ENCODE measurements at places on chromosomes 7 and 10.

- DNase-seq = no peak
These were observed 707.4 kb upstream of the NRP1 start for GRCh38 chr10:34041871-34042270.

DNA sequence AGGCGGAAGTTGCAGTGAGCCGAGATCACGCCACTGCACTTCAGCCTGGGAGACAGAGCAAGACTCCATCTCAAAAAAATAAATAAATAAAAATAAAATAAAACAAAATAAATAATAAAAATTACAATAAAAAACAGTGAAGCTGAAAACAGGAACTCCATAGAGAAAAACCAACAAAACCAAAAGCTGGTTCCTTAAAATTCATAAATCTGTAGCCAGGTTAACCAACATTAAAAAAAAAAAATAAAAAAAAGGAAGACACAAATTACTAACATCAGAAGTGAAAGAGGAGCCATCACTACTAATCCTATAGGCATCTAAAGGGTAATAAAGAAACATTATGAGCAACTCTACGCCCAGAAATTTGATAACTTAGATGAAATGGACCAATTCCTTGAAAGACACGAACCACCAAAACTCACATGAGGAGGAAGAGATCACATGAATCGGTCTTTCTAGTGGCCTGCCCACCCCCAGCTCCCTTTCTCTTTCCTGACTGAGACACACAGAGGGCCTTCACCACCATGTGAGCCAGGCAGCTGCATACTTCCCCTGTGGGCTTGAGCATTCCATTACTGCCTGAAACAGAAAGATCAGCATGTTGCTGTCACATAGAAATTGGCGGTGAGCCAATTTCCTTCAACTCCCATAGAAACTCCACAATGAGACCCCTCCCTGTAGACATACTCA is 208.7 kb downstream of the MAD1L1 start:
- no peak for DNase-seq

DNA sequence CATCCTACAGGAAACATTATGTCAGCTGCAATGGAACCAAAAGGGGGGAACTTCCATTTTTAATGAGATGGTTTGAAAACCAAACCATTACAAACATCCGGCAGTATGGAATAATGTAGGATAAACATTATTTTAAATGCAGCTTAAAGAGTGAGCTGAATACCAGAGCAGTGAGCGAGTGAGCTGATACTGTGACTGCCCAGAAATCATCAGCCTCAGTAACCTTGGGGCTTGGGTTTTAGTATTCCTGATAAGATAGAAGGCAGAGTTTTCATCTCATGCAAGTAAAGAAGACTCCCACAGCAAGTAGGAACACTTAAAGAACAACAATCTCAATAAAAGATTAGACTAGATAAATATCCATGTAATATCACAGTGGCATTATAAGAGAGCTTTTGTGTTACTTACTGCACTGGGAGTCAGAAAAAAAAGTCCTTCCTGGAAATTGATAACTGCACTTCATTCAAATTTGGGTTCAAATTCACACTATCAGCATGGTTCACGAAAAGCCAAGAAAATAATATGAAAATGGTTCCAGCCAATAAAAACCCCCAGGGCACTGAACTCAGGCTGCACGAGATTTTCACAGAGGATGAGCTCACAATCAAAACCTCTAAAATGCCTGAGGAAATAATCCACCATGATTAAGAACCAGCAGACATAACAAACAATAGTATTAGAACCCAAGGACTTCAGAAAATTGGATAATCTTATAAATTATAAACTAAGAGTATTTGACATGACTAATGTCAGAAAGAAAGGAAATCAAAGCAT is 115.7 kb downstream of the MTPAP start:
- no peak for DNase-seq

DNA sequence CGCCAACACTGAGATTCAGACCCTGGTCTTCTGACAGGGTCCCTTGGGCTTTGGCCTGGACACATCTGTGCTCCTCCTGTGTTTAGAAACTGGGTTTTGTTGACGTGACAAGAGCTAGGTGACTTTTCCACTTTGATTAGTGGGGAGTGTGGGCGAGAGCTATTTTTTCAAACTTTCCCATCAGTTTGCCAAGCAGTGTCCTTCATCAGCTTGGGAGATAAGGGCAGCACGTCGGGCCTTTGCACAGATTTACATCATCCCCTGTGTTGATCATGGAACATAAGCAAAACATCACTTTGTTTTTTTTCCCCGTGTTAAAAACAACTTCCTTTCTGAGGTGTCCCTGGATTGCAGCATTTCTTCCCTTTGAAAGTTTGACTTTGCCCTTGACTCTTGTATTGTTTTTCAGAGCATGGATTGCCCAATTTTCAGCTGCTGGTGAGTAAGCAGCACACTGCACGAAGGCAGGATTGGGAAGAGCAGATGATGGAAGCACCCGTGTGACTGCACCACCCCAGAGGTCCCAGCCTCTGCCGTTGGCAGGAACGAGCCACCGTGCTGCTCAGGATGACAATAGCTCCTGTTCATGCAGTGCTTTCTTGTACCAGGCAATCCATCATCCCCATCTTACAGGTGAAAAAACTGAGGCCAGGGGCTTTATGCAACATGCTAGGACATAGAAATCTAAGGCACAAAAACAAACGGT is 6.4 kb upstream of the IGFBP1 start:
- no peak for DNase-seq

DNA sequence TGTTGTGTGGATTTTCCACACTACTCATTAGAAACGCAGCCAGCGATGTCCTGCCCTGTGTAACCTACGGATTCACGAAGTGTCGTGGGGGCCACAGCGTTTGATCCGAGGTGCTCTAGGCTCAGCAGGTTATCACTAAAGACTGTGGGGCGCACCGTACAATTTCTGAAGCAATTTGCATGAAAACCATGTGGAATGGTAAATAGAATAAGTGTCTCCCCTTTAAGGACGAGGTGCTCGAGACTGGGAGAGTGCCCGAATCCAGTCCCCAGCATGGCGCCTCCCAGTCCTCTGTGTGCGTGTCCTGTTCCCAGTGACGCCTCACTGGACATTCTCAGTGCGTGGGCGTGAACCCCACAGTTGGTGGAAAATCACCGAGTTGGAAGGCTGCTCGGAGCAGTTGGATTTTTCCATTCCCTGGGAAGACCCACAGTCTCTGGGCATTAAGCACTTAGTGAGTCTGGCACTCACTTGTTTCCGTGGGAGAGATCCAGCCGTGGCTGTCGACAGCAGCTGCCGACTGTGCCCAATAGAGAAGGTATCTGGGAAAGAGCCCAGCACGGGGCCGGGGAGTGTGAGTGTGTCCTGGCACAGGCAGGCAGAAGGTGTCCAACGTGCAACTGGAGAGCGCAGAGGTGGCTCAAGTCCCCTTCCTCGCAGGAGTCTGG is 37.0 kb downstream of the PFKP start:
- DNase-seq = no peak

DNA sequence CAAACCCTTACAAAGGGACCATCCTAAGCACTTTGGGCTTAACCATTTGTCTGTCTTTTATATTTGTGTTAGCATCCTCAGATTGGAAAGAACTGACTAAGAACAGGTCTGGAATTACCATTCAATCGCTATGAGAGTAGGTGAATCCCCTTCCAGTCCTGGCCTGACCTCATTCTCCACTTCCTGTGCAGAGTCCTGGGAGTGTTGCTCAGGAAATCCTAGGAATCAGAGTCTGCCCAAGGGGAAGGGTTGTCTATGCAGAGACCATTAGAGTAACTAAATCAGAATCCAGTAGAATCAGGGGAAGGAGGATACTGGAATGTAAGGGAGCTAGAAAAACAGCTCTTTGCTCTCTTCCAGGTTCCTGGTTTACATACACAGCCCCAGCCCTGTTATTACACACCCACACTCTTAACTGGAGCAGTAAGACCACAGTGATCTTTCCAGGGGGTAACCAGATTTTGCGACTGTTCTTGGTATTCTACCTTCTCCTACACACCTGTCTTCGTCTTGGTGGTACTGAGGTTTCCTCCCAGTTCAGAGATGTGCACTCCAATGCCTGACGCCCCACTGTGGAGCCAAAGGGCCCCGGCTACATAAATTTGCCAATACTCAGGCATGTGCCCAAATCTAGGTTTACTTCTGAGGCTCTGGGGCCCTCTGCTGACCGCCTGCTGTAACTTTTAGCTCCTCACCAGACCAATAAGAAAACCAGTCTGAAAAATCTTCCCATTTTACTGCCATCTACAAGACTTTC is 103.7 kb downstream of the RNF216 start:
- no peak for DNase-seq

Data from left kidney (tissue), 8 donors.